ENCODE measurements at places on chromosomes 5 and 9. TPM values are rescaled to one million over a fixed set of nuclear protein-coding genes. Genes with fewer than 3 reads are reported as not detected.

- peak; percentile 22 for DNase-seq
Observed at GRCh38 chr5:1349246-1349645, 4.3 kb upstream of the CLPTM1L start.

GRCh38 chr5:160158087-160158486 is 38.8 kb upstream of the PWWP2A start:
- no peak for DNase-seq

DNA sequence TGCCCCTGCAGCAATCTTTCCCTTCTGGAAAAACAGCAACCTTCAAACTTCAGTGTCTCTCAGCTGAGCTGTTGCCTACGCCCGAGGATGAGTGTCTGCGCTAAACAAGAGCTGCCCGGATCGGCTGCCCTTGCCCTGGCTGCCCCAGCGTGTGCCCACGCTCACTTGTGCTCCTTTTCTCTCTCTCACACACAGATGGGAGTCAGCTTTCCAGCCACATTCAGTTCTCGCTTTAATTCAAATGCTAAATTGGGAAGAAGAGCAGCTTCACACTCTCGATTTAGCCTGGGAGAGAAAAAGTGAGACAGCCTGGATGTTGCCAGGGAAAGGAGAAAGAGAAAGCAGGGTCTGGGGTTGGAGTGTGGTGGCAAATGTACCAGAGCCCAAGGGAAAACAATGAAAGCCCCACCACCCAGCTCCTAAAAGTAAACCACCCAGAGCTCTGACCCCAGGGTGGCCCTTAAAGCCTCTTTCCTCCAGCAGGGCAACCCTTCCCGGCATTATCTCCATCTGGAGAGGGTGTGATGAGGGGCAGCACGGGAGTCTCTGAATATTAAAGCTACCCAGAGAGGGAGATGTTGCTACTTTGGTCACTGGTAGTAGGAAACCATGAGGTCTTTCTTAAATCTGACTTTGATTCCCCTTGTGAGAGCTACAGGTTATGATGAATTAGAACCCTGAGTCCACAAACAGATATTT is 9.9 kb upstream of the EGR1 start:
- no peak for DNase-seq

GRCh38 chr9:132381966-132382541 is 24.6 kb downstream of the TTF1 start:
- no peak for DNase-seq

GRCh38 chr5:88707216-88707965 is 175.6 kb downstream of the MEF2C start:
- DNase-seq: no peak

GRCh38 chr9:5579881-5580280 is 49.0 kb upstream of the RIC1 start:
- no peak for DNase-seq

IER5L gene
- total RNA-seq: 14.0 TPM

DNA sequence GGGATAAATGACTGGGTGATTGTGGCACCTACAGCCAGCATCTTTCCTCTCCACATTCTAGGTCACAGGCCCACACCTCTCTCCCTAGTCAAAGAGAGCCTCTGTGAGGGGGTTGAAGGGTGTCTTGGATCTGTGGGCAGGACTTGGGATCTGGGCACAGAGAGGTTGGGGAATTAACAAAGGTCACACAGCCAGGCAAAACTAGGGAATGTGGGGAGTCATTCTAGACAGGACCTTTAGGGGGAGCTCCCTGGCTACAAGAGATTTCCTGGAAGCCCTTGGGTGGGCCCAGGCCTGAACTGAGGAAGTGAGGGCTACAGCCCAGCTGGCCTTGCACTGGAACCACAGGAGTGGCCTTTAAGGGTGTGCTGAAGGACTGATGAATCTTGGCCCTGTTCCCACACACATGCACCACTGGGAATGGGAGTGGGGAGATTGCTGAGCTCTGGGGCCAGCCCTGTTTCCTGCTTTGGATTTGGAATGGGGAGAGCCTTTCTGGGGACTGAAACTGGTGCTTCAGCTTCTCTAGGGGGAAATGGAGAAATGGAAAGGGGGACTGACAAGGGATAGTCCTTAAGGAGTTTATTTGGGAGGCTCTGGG is 12.4 kb upstream of the CXXC5 start:
- DNase-seq: peak; percentile 78

DNA sequence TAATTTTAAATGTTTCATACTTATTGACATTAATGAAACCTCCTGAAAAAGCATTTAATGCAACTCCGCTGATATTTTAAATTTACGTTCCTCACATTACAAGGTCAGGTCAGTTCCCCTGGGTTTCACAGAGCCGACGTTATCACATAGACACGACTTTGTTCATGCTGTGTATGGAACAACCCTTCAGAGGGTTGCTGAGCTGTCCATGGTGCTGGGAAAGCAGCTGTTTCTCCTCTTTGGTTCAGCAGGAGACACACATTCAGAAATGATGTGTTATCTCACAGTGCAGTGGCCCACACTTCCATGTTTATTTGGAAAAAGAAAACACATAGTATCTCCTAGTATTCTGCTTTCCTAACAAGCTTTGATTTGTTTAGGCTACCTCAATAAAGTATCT is 53.5 kb downstream of the PPP2R2B start:
- peak; percentile 50 for DNase-seq

IFNA1 gene
- total RNA-seq: not detected

- DNase-seq: no peak
Observed at GRCh38 chr9:13534006-13534405, 254.5 kb upstream of the MPDZ start.

DNA sequence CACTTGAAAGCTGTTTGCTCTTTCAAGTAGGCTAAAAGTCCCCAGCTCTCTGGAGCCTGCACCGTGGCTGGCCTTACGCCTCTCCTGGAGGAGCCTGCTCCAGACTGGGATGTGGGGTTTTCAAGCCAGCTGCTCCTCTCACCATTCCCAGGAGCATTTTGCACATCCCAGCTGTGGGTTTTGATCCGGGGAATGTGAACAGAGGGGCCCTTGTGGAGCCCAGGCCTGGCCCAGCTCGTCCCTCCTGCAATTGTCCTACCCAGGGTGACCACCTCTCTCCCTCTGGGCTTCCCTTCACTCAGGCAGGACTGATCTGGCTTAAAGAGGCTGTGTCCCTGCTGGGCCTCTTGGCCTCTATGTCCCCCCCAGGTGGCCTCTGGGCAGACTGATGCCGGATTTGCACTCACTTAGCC is 32.5 kb upstream of the TIFAB start:
- no peak for DNase-seq

DNA sequence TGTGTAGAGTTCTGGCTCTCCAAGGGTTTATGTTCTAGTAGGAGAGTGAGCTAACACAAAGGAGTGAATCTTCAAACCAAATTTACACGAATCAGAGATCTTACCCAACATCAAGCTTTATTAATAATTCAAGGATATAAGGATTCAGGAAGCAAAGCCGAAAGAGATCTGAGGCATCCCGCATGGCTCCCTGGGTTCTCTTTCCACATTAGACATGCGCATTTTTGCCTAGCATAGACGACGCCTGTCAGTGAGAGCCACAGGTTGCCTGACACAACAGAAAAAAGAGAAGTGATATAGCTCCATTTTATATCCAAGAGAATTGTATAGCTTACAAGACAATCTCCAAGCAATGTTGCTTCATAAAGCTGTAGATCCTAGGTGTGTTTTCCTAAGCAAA is 52.6 kb downstream of the ESM1 start:
- peak; percentile 65 for DNase-seq

DNA sequence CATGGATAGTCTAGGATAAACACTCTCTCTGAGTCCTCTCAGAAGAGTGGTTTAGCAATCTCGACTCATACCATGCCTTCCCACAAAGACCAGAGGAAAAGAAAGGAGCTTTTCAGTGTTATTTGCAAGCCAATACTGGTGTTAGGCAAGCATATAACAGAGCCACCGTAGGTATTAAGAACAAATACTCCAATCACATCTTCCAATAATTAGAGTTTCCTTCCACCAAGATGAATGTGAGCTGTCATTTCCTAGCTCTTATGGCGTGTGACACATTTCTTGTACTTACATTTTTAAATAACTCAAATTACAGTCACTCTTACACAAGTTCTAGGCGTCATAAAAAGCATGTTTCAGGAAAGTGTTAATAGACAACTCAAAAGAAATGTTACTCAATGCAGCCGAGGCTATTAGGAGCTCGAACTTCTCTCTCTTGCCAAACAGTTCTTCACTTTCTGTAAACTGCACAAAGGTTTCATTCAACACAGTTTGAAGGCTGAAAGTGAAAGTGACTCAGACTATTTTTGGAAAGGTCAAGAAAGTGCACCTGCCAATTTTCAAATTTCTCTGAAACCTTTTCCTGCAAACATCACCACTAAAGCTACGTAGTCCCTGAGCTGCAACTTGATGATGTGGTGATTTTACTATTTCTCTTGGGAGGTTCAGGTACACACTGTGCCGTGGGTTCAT is 153.8 kb downstream of the AUH start:
- DNase-seq: no peak

- DNase-seq: peak; percentile 71
Observed at GRCh38 chr5:142783601-142784341, 13.6 kb downstream of the ARHGAP26 start.

WDR38 gene
- not detected for total RNA-seq

ZNF354C gene
- total RNA-seq: 7.6 TPM

DNA sequence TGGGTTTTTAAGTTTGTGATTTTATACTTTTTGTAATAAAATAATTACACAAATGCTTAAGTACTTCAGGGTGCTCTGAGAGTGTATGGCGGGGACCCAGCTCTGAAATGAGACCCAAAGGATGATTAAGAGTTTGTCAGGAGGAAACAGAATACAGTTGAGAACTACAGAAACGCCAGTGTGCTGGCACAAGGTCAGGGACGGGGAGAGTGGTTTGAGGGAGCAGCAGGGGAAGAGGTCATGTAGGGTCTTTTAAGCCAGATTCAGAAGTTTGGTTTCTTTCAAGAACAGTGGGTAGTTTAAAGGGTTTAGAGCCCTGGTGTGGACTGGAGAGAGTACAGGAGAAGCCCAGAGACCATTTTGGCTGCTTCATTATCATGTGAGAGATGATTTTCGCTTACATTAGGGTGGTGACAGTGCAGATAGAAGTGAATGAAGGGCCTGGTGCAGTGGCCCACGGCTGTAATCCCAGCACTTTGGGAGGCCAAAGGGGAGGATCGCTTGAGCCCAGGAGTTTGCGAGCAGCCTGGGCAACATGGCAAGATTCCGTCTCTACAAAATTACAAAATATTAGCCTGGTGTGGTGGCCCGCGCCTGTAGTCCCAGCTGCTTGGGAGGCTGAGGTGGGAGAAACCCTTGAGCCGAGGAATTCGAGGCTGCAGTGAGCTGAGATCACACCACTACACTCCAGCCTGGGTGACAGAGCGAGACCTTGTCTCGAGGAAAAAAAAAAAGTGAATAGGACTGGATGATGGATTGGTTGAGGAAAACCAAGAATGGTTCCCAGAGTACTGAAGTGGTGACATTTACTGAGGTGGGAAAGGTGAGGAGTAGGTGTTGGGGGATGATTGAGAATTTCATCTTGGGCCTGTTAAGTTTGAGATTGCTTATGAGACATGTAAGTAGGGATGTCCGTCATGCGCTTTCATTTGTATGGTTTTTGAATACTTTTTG is 1.4 kb upstream of the ETF1 start:
- DNase-seq: no peak

DNA sequence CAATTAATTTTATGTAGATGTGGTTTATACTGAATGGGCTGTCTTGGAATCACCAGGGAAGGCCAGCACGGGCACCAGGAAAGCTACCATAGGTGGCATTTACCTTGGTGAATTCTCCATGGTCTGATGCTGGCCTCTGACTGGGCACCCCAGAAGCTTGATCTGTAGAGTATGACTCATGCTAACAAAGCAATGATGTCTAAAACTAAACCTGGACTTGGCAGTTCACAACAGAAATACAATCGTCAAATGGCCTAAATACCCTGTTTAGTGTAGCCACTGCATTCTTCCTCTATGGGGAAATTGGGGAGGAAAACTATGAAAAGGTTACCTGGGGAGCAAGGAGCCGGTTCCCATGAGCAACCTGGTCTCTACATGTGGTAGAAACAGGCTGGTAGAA is 98.0 kb downstream of the ATPSCKMT start:
- no peak for DNase-seq

Data from A673 (cell line).